ENCODE measurements at places on chromosomes 13 and 19.

DNA sequence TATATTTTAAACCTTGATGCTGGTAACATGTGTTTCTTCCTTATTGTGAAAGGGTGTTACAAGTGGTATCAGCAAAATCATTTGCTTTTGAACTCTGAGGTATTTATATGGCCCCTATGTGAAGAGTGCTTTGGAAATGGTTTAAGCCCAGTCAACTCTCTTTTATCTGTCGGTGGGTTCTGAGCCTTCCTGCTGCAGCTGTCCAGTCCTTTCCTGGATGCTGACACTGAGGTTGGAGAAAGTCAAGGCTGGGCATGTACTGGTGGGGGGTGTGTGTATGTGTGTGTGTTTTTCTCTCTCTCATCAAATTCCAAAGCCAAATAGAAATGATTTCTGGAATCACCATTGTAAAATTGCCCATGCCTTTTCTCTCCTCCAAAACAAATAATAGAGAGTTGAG is 221.2 kb downstream of the LMO7 start:
- no peak for DNase-seq

DNA sequence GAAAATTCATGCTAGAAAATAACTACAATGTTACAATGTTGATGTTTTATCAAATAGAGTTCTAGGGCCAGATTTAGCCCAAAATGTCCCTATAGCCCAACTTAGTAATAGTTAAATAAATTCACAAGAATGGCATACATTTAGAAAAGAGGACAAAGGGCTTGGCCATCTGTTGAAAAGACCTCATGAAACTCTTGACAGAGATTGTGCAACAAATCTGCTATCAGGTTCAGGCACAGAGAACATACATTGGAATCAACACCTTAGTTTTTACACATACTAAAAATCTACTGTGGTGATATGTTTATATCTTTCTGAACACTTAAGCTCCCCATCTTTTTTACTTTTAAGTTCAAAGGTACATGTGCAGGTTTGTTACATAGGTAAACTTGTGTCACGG is 298.3 kb upstream of the DACH1 start:
- DNase-seq, result no peak

- no peak for DNase-seq
These were observed 14.5 kb upstream of the TNFAIP8L1 start for GRCh38 chr19:4624733-4625362.

- no peak for DNase-seq
These were observed 3.4 kb downstream of the EFNA2 start for GRCh38 chr19:1288833-1289685.

DNA sequence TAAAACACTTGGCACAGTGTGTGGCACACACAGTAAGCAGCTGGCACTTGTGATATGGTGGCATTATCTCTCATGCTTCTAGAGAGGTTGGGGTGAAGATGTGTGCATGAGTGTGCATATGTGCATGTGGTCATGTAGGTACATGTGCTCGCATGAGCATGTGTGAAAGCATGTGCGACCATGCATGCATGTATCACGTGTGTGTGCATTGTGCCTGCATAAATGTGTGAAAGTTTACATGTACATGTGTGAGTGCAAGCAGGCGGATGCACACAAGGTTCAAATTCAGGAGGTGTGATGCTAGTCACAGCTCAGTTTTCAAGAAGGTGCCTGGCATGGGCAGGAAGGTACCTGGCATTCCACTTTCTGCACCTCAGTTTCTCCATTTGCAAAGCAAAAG is 59.0 kb upstream of the UQCRFS1 start:
- no peak for DNase-seq

DNA sequence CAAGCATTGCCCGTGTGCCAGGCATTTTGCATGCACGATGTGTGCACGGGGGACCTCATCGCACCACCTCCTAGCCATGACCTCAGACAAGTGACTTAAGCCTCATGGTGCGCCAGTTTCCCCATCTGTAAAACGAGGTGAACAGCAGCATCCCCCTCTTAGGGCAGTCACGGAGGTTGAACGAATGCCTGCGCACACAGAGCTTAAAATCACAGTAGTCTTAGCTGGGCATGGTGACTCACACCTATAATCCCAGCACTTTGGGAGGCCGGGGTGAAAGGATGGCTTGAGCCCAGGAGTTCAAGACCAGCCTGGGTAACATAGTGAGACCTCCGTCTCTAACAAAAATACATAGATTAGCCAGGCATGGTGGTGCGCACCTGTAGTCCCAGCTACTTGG is 48.6 kb downstream of the PIN1 start:
- DNase-seq, result no peak

DNA sequence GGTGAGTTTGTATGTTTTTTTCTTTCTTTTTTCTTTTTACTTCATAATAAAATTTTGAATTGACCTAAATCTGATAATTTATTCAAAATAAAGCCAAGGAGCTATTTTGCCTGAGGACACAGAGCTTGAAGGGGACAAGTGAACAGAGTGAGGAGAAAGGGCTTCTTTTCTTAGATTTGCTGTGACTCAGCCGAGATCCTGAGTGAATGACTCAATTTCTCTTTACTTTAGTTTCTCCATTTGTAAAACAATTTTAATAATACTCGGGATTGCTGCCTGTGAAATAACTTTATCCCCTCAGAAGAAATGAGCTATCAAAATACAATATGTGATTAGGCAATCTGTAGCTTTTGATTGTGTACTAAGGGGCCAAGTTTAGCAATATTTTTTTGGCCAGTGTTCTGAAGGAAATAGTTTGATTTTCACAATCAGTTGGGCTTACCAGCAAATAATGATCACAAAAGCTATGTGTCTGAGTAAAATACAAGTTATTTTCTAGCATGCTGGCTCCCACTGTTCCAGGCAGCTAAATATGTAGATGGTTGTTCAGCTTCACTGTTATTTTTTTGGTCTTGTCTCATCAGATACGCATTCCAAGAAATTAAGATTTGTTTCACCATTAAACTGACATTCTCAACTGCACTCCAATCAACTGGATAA is 437.5 kb downstream of the FGF9 start:
- no peak for DNase-seq

- no peak for DNase-seq
These were observed 58.7 kb upstream of the PABPC3 start for GRCh38 chr13:25037057-25037813.

GRCh38 chr19:45643024-45643926 is 4.1 kb upstream of the EML2 start:
- peak; percentile 95 for DNase-seq

- DNase-seq, result no peak
These were observed 1.7 kb downstream of the MYO1F start for GRCh38 chr19:8575467-8575997.

- no peak for DNase-seq
These were observed 6.2 kb downstream of the GAS6 start for GRCh38 chr13:113857531-113858195.

- DNase-seq, result no peak
These were observed 60.1 kb upstream of the MYCBP2 start for GRCh38 chr13:77386880-77387606.

DNA sequence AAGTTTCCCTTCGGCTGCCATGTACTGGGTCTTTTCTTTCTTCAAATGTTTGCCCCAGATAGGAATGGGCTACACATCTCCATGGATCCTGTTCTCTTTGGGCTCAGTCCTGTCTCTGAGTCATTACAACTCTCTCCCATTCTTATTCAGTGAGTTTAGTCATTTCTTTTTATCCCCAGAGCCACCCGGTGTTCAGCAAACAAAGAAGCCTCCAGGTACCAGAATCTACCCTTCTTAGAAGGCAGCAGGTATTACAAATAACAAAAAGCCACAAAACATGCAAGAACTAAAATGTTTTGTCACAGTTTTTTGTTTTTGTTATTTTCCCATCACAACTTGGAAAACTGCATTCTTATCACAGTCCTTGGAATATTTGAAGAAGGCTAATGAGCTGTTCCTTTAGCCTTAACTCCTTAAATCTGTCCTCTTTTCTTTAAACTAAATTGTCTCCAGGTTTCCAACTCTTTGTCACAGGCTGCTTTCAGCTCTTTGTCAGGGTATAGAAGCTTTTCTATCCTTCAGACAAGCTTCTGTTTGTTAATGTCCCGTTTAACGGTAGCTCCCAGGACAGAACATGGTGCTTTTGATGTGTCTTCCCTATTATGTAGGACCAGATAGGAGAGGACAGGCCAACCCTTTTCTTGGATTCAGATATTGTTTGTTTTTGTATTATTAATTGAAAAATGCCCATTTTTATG is 215.5 kb upstream of the HTR2A start:
- no peak for DNase-seq

DNA sequence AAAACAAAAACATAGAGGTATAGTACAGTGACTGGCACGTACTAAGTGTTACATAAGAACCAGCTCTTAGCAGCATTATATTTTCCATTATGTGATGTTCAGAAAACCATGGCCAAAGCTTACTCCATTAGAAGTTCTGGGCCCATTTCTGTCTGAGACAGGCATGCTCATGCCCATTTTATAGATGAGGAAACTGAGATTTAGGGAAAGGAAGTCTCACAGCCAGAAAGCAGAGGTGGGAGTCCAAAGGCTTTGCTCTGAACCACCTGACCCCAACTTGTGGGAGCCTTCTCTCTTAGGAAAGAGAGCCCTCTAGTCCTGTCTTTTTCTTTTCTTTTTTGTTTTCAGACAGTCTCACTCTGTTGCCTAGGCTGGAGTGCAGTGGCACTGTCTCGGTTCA is 2.3 kb downstream of the AP2S1 start:
- DNase-seq, result no peak

DNA sequence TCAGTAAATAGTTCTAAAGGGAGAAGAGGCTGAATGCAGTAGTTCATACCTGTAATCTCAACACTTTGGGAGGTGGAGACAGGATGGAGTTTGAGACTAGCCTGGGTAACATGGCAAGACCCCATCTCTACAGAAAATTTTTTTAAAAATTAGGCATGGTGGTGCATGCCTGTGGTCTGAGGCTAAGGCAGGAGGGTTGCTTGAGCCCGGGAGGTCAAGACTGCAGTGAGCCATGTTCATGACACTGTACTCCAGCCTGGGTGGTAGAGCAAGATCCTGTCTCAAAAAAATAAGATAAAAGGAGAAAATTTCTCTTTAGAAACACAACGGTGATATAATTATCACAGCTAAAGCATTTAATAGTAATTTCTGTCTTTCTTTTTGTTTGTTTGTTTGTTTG is 57.1 kb downstream of the SIPA1L3 start:
- DNase-seq, result no peak
